ENCODE measurements at places on chromosomes 7 and 10. TPM values are rescaled to one million over a fixed set of nuclear protein-coding genes. Genes with fewer than 3 reads are reported as not detected.

Gene RSU1
- polyA plus RNA-seq: 44.6 TPM

Gene PLAC9
- polyA plus RNA-seq: 5.5 TPM

Gene STAG3
- 0.25 TPM for polyA plus RNA-seq

Gene HOXA3
- polyA plus RNA-seq: 4.3 TPM
